Panc1 (cell line): ENCODE measurements at places on chromosomes 11 and 22. TPM values are rescaled to one million over a fixed set of nuclear protein-coding genes. Genes with fewer than 3 reads are reported as not detected.
A peak's percentile ranks its signal among the peaks of the same experiment; 100 is the strongest.

DNA sequence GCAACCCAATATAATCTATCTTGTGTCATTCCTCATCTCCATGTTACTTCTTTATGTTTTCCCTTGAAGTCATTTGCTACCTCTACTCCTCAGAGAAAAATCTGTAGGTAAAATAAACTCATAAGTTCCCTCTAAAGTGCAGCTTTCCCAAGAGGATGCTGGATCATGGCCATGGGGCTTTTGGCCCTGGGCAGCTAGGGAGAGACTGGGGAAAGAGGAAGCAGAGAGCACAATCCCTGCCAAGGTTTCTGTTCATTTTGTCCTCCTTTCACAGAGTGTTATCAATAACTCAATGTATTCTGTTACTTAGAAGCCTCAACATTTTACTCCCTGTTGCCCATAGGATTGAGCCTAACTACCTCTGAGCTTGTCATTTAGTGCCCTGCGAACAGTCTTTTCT, 9.0 kb downstream of the RNF121 start:
- no peak for DNase-seq
- no peaks in the 10 kb centered on the region for H3K27me3 ChIP-seq
- no peaks in the 10 kb centered on the region for H3K36me3 ChIP-seq
- H3K4me3 ChIP-seq: no peak overlapping the region

The CEP57 gene
- total RNA-seq: 50.3 TPM

DNA sequence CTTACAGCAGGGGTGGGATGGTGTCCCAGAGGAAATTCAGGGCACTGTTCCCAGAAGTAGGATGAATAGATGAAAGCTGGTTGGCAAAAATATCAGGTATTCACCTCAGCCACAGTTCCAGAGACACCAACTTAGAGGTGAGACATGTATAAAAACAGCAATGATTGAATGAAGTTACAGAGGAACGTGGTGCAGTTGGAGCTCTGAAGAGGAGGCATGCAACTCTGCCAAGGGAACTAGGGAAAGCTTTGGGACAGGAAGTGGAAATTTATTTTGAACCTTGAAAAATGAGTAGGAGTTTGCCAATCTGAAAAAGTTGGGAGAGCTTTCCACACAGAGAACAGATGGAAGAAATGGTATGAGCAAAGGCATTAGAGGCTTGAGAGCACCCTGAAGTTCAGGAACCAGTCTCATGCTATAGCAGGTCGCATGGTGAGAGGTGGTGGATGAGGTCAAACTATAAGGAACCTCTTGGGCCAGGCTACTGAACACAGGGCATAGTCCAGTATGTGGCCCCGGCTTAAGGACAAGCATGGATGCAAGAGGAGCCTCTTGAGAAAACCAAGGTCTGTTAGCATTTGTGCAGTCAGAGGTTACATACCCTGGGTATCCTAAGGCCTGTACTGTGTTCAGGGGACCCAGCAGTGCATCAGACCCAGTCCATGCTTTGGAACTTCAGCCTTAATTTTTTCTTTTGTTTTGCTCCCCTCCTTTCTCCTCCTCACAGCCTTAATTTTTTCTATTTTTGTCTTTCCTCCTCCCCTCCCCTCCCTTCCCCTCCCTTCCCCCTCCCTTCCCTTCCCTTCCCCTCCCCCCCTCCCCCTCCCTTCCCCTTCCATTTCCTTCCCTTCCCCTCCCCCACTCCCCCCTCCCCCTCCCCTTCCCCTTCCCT, 17.5 kb downstream of the PLEKHB1 start:
- H3K27me3 ChIP-seq: no peaks in the 10 kb centered on the region
- no peak for DNase-seq
- H3K36me3 ChIP-seq: no peaks in the 10 kb centered on the region
- no peaks in the 10 kb centered on the region for H3K4me1 ChIP-seq

GRCh38 chr11:112485280-112485679, 224.6 kb upstream of the PLET1 start:
- no peaks in the 10 kb centered on the region for H3K36me3 ChIP-seq
- DNase-seq: no peak
- H3K4me3 ChIP-seq: no peak overlapping the region
- no peak overlapping the region for H3K27ac ChIP-seq

- no peak overlapping the region for H3K4me3 ChIP-seq
- H3K4me1 ChIP-seq: peaks cover 19% of the 10 kb centered on the region
- peak overlapping the region; percentile 20; the same call in 1 of the 2 replicates for H3K27ac ChIP-seq
- no peaks in the 10 kb centered on the region for H3K36me3 ChIP-seq
Measured at GRCh38 chr11:11988681-11989261, 19.7 kb downstream of the DKK3 start.

DNA sequence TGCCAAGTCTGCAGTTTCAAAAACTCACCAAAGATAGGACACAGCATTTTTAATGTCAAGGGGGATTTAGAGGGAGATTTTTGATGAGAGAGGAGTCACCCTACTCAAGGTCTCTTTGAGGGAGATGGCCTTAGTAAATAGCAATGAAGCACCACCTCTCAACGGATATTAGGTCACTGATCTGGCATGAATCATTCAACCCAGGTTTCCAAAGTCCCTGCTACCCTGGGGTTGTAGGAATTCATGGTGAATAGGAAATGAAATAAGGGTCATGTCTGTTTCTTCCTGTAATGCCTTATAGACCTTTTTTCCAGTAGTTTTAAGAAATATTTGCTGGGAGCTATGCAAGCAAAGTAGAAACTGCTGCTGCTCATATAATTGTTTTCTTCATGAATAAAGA, 2154.9 kb downstream of the LRRC4C start:
- H3K36me3 ChIP-seq: no peaks in the 10 kb centered on the region
- H3K27ac ChIP-seq: no peak overlapping the region
- H3K4me3 ChIP-seq: no peak overlapping the region
- no peak for DNase-seq
- no peaks in the 10 kb centered on the region for H3K27me3 ChIP-seq

DNA sequence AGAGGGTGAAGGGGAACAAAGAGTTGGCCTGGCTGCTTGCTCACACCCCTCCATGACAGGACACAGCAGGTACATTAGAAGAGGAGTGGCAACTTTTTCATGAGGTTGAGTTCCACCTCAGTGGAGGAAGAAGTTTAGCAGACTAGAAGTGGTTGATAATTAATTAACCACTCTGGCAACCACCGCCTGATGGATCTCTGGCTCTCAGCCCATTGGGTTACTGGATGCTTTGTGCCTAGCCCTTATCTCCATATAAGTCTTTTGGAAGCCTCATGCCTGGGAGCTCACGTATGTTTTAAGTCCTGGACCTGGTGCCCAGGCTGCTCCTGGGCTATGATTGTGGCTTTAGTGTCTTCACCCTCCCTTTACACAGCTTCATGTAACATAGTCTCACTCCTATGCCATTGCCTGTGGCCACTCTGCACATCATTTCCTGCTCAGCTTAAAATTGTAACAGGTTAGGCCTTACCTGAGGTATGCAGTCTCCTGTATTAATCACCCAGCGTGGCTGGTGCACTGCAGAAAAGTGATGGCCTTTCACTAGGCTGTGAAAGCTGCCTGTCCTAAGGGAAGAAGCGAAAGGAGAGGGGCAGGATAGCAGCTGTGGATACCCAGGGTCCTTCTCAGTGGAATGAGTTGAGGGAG, 72.7 kb upstream of the CRTAM start:
- no peaks in the 10 kb centered on the region for H3K27me3 ChIP-seq
- DNase-seq: no peak
- H3K36me3 ChIP-seq: no peaks in the 10 kb centered on the region
- H3K27ac ChIP-seq: no peak overlapping the region
- H3K4me1 ChIP-seq: no peaks in the 10 kb centered on the region

GRCh38 chr22:29083933-29084591, 11.2 kb downstream of the KREMEN1 start:
- H3K36me3 ChIP-seq: no peaks in the 10 kb centered on the region
- no peak overlapping the region for H3K27ac ChIP-seq
- no peaks in the 10 kb centered on the region for H3K27me3 ChIP-seq
- no peak overlapping the region for H3K4me3 ChIP-seq
- no peaks in the 10 kb centered on the region for H3K4me1 ChIP-seq

- H3K4me3 ChIP-seq: no peak overlapping the region
- no peak overlapping the region for H3K27ac ChIP-seq
- H3K27me3 ChIP-seq: no peaks in the 10 kb centered on the region; the same call in 1 of the 2 replicates
Measured at GRCh38 chr11:11313426-11313825, 39.6 kb downstream of the CSNK2A3 start.

DNA sequence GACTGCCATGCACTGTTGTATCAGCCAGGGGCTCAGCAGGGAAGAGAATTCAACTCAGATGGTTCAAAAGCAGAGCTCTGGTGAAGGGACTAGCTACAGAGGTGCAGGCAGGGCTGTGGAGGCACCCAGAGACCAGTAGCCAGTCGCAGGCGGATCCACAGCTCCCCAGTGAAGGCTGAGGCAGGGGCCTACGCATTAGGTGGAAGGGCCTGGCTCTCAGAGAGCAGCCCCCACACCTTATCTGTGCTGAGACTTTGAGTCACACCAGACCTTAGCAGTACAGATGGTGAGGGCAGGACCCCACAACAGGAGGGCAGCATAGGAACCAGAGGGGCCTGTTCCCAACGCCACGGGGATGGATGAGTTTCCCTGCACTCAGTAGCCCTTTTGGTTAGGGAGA, 189.6 kb downstream of the DSCAML1 start:
- no peaks in the 10 kb centered on the region for H3K36me3 ChIP-seq
- H3K4me1 ChIP-seq: peaks cover 13% of the 10 kb centered on the region
- H3K27me3 ChIP-seq: no peaks in the 10 kb centered on the region
- no peak overlapping the region for H3K27ac ChIP-seq

The SHANK3 gene
- total RNA-seq: 7.6 TPM

- no peak overlapping the region for H3K27ac ChIP-seq
- no peak for DNase-seq
- no peaks in the 10 kb centered on the region for H3K4me1 ChIP-seq
- no peaks in the 10 kb centered on the region for H3K36me3 ChIP-seq
Measured at GRCh38 chr11:107676336-107677057, 35.4 kb downstream of the SLN start.

The CYP2D6 gene
- 2.7 TPM for total RNA-seq

- H3K27ac ChIP-seq: peak overlapping the region; percentile 93
- H3K4me1 ChIP-seq: peaks cover 49% of the 10 kb centered on the region
- peaks cover 4% of the 10 kb centered on the region; the same call in 1 of the 2 replicates for H3K36me3 ChIP-seq
- H3K27me3 ChIP-seq: no peaks in the 10 kb centered on the region
- DNase-seq: no peak
- peak overlapping the region; percentile 93 for H3K4me3 ChIP-seq
Measured at GRCh38 chr22:39530692-39531331, 1.7 kb downstream of the RPS19BP1 start.

The ARHGAP8 gene
- 9.2 TPM for total RNA-seq

The YPEL1 gene
- 4.0 TPM for total RNA-seq

The PTPRJ gene
- total RNA-seq: 73.6 TPM

- H3K4me1 ChIP-seq: no peaks in the 10 kb centered on the region
- peaks cover 4% of the 10 kb centered on the region; the same call in 1 of the 2 replicates for H3K27me3 ChIP-seq
- no peaks in the 10 kb centered on the region for H3K36me3 ChIP-seq
- H3K4me3 ChIP-seq: no peak overlapping the region
- DNase-seq: no peak
Measured at GRCh38 chr11:127106938-127107337, 106.4 kb upstream of the KIRREL3 start.

The SEPTIN3 gene
- total RNA-seq: 3.9 TPM

The PATL1 gene
- 57.0 TPM for total RNA-seq

GRCh38 chr11:102115557-102115956, 5.3 kb downstream of the YAP1 start:
- H3K4me1 ChIP-seq: peaks cover 80% of the 10 kb centered on the region

DNA sequence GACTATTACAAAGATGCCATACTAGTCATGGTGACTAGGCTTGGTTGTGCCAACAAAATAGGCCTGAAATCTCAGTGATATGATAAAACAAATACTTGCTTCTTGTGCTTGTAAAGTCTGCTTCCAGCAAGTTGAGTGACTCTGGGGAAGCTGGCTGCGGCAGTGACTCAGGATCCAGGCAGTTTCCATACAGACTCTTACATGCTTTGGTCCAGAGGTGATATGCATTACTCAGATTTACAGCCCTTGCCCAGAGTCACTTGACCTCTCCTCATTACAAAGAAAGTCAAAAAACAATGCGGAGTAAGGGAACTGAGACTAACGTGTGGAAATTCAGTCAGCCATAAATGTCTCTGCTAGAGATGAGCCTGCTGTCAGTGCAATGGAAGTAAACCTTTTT, 387.5 kb downstream of the KCNA4 start:
- H3K27me3 ChIP-seq: no peaks in the 10 kb centered on the region
- no peak for DNase-seq
- H3K4me1 ChIP-seq: no peaks in the 10 kb centered on the region
